Caco-2 (cell line): ENCODE measurements at places on chromosomes 2 and 18. TPM values are rescaled to one million over a fixed set of nuclear protein-coding genes. Genes with fewer than 3 reads are reported as not detected.

The ZBTB14 gene
- total RNA-seq, result 13.9 and 14.7 TPM in 2 replicates

The UGT1A8 gene
- 0.14 and 0.50 TPM in 2 replicates for total RNA-seq

The RAB17 gene
- total RNA-seq, result 60.9 and 61.5 TPM in 2 replicates

The PRKAG3 gene
- not detected in 2 replicates for total RNA-seq

The CPO gene
- total RNA-seq, result not detected in 2 replicates

The GPR45 gene
- total RNA-seq, result not detected in 2 replicates

The MC5R gene
- total RNA-seq, result not detected in 2 replicates

The PRSS56 gene
- total RNA-seq, result not detected in 2 replicates

The LINC00305 gene
- total RNA-seq, result not detected in 2 replicates

DNA sequence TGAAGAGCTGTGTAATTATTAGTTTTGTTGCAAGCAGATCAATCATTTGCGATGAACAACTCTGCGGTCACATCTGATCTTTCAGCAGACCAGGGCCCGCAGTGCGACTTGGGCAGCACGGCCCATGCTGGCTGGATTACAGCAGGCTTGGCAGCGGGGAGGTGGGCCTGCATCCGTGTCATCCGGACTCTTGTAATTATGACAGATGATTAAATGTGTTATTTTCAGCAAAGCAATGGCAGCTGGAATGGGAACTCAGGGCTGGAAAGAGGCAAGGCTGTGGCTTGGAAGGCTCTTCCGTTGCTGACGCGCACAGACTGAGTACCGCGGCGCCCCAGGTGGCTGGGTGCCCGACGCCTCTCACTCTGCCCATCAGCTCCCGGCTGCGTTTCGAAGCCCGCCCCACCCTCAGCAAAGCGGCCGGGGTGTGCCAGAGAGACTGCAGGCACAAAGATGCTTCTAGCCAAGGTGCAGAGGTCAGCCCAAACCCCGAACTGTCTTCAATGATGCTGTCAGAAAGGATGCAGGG, 397.4 kb upstream of the SALL3 start:
- no peak for DNase-seq

GRCh38 chr2:140401056-140401455, 1620.9 kb upstream of the NXPH2 start:
- no peak for DNase-seq

DNA sequence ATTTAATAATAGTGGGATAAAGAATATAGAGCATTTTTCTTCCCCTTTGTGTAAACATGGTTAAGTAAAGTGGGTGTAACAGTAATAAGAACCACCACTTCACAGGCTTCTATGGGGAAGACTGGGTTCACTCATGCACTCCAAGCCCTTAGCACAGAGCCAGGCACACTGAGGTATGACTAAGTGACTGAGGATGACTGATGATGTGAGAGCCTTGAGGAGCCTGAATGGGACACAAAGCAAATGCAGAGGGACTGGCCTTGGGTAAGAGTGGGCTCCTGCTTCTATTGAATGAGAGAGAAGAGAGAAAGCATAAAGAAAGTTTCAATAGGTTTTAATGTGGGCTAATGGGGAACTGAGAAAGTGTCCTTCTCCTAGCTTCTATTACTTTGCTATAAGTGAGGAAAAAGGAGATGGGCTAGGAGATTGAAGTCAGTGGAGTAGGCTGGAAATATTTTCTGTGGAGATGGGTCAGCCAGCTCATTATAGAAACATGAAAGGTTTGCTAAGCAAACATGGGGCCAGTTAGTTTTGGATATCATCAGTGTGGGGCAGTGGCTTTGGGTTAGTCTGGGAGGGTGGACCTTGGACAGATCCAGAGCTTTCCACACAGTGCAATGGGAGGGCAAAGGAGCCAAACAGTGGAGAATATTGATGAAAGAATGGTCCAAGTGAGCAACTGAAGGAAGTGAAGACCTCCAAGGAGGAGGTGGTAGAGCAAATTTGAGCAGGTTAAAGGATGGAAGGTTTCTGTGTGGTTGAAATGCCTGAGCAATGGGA, 20.6 kb downstream of the IL1F10 start:
- no peak for DNase-seq

- DNase-seq, result no peak
Observed at GRCh38 chr2:107308835-107309234, 422.9 kb upstream of the ST6GAL2 start.

GRCh38 chr2:86783615-86784339, 6.9 kb downstream of the CD8A start:
- DNase-seq, result no peak

GRCh38 chr2:184729581-184729980, 131.3 kb downstream of the ZNF804A start:
- no peak for DNase-seq

- DNase-seq, result no peak
Observed at GRCh38 chr2:136133586-136133985, 15.6 kb upstream of the CXCR4 start.

DNA sequence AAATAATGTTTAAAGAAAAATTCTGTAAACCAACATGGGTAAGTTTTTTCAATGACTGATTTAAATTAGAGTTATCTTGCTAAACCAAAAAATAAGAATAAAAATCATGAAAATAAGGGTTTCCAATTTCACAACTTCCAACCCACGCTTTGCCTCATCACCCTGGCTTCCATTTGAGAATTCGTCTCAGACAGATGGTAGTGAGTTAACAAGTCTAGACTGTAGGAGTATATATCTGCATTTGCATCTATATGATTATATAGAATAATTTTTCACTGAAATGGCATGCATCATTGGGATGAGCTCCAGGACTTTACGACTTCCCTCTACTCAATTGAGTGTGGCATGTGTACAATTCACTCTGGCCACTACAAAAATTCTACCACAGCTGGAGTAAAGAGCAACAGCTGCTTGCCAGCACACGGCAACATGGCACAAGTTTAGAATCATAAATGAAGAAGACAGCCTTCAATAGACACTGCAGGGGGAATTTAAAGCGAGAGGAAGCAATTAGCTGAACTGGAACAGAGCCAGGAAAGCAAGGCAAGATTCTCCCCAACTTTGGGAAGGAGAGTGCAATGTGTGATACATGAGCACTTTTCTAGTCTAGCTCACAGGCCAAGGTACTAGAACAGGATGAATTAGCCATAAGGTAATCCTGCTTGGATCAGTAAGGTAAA, 1673.5 kb upstream of the CELF4 start:
- DNase-seq, result no peak

GRCh38 chr2:104664672-104665071, 189.2 kb upstream of the POU3F3 start:
- DNase-seq, result no peak

GRCh38 chr2:190311893-190312634, 7.6 kb downstream of the HIBCH start:
- DNase-seq, result no peak

DNA sequence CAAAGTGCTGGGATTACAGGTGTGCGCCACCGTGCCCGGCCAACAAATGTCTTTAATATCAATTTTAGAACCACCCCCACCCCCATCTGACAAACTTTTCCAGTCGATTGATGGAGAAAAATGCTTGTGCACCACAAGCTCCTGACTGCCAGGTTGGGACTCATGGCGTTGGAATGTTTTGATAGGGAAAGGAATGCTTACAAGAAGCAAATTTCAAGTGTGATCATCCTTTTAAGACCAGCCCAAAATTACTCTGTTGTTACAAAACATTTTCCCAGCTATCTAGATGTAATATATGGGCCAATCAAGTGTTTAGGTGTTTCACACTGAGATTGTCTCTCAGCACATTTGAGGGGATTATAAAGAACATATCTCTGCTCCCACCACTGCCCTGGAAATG, 45.2 kb downstream of the UBXN4 start:
- no peak for DNase-seq

DNA sequence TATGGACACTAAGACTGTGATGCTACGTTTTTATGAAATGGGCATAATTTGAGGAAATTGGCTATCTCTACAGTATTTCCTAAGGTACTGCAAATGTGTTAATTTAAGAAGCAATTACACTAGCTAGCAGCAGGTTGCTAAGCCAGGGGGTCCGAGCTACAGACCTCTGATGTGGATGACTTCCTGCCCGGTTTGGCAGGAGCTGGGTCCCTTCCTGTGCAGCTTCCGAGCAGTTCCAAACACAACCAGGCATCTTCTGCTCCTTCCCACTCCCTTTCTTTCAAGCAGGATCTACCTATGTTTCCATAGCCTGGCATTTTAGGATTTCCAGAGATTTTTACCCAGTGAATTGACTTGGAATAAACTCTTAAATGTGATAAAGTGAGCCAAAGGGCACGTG, 55.7 kb downstream of the SCN2A start:
- no peak for DNase-seq

DNA sequence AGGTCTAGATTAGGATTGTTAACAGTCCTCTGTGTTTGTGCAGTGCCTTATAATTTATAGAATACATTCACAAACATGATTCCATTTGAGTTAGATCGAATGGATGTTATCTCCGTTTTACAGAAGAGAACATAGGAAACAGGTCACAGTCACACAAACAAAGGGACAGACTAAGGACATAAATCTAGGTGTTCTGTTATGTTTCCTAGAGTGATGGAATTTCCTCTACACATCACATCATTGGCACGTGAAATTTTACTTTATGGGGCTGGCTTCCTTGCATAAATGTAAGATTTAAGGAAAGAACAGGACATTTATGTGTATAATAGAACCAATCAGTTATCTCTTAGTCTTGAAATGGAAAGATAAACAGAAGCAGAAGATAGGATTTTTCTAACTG, 6.4 kb downstream of the TRIM54 start:
- DNase-seq, result no peak

DNA sequence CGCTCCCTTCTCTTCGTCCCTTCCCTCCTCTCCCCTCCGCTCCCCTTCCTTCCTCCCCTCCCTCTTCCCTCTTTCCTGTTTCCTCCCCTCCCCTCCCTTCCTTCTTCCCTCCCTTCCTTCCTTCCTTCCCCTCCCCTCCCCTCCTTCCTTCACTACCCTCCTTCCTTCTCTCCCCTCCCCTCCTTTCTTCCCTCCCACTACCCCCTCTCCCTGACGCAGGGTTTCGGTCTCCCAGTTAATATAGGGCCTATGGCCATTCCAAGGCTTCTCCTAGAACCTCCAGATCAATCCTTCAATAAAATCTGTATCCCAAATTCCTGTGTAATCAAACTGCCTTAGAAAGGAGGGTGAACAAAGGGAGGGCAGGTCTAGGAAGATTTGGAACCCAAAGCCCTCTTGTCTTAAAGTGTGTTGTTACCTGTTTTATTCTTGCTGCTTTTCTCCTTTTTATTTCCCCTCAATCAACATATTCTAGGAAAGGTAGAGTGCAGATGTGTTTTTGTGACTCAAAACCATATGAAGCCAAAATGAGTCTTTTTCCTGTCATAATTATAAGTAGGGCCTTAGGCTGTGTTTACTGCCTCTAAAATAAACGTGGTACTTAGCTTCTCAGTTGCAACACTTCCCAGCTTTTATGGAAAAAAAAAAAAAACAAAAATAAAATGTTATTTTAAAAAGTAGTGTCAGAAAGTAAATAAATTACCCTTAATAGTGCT, 53.7 kb downstream of the GPD2 start:
- DNase-seq, result no peak

DNA sequence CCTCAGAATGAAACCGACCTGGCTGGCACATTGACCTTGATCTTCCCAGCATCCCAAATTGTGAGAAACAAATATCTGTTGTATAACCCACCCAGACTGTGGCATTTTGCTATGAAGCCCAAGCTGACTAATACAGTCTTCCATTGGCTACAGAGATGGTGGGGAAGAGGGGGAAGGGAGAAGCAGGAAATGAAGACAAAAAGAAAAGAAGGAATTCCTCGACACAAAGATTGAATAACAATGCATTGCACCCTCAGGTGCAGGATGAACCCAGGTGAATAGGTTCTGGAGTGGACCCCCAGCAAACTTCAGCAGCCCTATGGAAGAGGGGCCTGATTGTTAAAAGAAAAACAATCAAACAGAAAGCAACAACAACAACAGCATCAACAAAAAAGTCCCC, 270.7 kb downstream of the FSIP2 start:
- no peak for DNase-seq

- no peak for DNase-seq
Observed at GRCh38 chr2:214226061-214226460, 184.8 kb upstream of the VWC2L start.

- no peak for DNase-seq
Observed at GRCh38 chr2:54271843-54272627, 16.0 kb upstream of the TSPYL6 start.

- DNase-seq, result no peak
Observed at GRCh38 chr2:237862528-237862895, 3.1 kb downstream of the RAMP1 start.

DNA sequence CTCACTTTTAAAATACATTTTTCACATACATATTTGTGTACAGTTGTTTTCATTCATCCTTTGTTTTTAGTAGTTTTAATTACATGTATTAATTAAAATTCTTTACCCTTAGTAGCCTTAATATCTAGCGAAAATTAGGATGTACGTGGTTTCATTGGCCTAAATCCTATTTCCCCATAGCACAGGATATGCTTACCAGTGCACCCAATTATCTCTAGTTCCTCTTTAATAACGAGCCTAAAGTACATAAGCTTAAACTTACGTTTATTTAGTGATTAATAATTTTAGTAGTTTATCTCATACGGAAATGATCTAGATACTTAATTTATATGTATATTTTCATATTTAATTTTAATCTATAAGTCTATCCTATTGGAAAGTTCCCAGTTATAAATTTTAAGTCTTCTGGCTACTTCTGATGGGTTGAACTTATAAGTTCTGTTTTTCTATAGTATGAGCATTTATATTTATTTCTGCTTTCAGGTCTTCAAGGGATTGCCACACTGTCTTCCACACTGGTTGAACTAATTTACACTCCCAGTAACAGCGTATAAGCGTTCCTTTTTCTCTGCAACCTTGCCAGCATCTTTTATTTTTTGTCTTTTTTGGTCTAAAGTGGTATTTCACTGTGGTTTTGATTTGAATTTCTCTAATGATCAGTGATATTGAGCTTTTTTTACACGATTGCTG, 21.4 kb upstream of the RUFY4 start:
- DNase-seq, result no peak

DNA sequence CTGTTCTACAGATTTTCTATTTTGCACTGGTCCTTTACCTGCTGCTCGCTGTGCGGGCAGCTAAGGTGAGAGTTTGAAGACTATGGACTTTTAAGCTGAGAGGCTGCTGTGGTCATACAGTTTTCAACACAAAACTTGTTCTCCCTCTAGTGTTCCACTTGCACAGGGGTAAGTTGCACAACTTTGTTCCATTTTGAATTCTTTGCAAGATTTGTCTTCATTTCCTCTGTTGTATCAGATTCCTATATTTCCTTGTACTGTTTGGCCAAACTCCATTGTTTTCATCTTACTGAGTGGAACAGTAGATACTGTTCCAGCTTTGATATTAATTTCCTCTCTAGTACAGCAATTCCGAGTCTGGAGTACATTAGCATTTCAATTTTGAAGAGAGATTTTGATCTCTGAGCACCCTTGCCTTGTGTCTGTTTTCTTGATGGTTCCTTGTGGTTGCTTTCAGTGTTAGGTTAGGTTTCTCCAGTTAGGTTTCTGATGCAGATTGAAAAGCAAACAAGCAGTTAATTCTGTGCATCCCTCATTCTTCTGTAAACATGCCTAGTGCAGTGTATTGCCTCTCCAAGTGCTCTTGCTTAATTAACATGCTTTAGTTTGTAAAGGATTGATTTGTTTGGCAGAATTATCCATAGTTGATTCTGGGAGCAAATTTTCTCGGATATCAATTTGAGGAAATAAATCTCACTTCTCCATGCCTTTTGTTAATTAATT, 188.8 kb downstream of the PTPRM start:
- DNase-seq, result peak; percentile 48
